Activated CD4-positive, alpha-beta memory T cell treated with anti-CD3 and anti-CD28 coated beads, Interleukin-2, amount 10 ng/mL, durations not matched to agents 7 days and 5 days (primary cell): ENCODE measurements at places on chromosomes 5 and 9. TPM values are rescaled to one million over a fixed set of nuclear protein-coding genes. Genes with fewer than 3 reads are reported as not detected.

DNA sequence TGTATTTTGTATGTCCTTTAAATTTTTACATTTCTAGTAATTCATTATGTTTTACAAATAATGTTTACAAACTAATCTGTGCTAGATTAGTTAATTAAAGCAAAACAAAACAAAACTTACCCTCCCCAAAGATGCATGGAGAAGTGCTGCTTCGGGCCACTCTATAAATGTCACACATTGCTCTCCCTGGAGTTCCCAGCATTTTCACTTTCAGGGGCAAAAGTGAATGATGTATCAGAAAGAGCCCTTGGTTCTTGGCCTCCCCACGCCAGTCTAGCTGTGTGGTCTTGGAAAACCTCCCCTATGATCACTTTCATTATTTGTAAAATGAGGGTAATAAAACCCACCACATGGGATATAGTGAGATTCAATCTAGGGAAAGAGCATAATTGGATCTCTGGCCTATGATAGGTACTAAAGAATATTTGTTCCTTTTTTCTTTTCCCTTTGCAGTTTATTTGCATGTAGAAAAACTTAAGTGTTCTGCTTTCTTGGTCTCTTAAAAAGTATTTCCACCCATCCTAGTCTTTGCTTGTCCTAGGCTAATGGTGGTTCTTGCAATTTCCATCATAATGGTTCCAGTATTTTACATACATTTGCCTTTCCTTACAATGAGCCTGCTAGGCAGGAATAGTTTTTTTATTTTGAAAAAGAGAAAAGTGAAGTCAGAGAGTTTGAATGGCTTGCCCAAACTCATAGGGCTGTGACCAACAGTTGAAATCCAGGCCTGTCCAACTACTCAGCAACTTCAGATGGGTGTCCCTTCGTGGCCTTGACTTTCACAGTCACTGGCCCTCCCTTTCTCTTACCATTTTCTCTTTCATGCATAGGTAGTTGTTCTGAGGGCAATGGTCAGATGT, 184.5 kb upstream of the KLF4 start:
- DNase-seq: no peak

GRCh38 chr5:6494939-6495338, 46.3 kb downstream of the UBE2QL1 start:
- DNase-seq: no peak

The LCN2 gene
- total RNA-seq: not detected

DNA sequence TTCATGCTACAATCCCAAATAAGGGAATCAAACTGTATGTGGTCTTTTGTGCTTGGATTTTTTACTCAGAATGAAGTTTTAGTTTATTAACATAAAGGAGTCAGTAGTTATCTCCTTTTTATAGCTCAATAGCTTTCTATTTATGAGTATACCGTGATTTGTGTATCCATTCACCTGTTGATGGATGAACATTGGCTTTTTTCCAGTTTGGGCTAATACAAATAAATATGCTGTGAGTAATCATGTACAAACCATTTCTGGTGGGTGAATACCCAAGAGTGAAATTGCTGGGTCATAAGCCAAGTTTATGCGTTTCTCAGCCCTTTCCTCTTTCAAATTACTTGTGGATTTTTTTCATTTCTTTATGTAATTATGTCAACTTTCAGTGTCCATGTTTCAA, 395.3 kb downstream of the OSTF1 start:
- no peak for DNase-seq

DNA sequence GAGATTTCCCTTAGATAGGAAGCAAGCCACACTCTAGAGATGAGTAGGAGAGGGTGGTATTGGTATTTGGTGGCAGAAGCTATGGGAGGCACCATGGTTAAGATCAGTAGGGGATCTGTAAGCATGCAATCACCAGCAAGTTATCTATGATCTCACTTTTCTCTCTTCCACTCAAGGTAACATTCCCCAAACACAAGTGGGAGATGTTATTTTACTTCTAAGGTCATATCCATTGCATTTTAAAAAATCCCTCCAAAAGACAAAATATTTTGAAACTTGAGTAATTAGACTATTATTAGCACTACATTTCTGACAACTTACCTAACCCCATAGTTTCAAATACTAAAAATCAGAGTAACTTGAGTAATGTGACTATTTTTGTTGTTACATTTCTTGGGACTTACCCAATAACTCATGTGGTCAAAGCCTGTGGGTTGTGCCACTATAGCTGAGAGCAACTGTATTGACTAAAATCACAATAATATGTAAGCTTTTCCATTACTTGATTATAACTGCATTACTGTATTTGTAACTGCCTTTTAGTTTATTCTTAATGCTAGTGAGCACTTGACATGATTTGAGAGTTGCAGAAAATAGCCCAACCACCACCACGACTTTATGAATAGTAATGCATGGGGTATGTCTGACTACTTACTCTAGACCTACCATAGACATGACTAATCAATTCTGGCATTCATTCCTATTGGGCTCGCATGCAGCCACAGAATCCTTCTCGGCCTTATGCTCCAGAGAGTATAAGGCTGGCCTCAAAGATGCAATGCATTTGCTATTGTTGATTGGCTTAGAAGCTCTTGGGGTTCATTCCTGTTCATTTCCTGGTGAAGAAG, 264.7 kb downstream of the TRIM32 start:
- DNase-seq: no peak

The SLCO6A1 gene
- total RNA-seq: not detected
